ENCODE measurements at places on chromosomes 5 and 9. TPM values are rescaled to one million over a fixed set of nuclear protein-coding genes. Genes with fewer than 3 reads are reported as not detected.

GRCh38 chr9:126752881-126753670 is 51.8 kb upstream of the ZBTB43 start:
- no peak for DNase-seq

SLC31A2 gene
- polyA plus RNA-seq, result 1.6 TPM

GRCh38 chr5:148952097-148952867 is 110.6 kb downstream of the SH3TC2 start:
- DNase-seq, result no peak

DNA sequence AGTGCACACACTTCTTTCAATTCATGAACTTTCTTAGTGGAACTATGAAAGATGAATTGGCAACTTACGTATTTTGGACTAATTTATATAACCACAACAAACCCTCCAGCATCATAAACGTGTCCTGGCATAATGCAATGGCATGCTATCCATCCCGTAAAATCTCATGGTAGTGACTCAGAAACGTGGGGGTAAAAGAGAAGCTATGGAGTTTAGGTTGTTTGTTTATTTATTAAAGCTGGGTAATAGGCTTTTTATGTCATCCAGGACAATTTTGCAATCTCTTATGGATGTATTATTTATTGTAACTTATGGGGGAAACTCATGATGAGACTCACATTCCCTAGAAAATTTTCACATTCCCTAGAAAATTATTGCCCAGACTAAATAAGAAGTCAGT is 106.3 kb downstream of the GDA start:
- DNase-seq, result no peak

- no peak for DNase-seq
These were observed 217.2 kb downstream of the MEF2C start for GRCh38 chr5:88665750-88666215.

PCDHGA1 gene
- polyA plus RNA-seq, result not detected

GRCh38 chr5:93583768-93584595 is 960 bp downstream of the NR2F1 start:
- DNase-seq, result no peak

GRCh38 chr5:14777932-14778791 is 93.4 kb downstream of the ANKH start:
- no peak for DNase-seq

GRCh38 chr5:98414938-98415337 is 358.5 kb upstream of the RGMB start:
- DNase-seq, result no peak

DNA sequence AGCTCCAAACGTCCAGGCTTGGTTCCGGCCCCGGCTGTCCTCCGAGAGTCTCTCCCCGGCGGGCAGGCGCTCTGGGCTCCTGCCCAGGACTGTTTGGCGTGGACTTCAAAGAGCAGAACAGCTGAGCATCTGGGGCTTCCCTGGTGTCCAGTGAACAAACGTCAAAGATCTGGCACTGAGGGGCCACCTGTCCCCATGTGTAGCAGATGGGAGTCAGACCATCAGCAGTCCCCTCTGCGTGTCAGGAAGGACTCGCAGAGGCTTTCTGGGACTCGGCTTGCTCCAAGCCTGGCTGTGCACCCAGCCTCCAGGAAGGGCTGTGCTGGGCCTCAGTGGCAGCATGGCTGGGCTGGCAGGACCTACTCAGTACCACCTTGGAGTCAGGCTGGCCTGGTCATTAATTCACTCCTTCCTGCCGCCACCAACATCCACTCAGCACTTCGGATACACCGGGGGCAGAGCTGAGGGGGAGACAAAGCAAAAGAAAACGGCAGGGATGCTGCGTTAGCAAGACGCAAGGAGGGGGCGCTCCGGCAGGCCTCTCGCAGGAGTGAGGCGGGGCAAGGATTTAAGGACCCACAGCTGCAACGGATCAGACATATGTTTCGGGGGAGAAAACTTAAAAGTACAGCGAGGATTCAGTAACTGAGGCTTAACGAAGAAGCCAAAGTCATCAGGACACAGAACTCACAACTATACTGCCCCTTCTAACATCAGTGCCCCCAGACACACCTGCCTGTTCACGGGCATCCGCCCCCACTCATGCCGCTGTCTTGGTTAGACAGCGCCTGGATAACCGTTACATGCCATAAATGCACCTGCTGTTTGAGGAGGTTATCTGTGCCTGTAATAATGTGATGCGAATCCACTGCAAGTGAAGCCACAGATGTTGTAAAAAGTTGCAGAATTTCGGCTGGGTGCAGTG is 164.5 kb upstream of the PHYKPL start:
- no peak for DNase-seq

DNA sequence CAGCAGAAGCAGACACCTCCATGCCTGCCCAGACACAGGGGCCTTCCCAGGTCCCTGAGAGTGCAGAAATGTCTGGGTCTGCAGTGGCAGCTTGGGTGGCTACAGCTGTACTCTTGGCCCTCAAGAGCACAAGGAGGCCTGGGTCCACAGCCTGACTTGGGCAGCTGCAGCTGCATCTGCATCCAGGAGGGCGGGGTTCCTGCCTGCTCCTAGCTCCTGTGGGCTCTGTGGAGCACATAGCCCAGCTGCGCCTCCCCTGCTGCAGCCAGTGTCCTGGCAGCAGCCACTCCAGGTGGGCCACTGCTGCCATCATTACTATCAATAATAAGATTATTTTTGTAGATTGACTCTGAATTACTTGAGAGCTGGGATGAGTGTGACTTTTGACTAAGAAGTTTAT is 162.0 kb upstream of the PTCH1 start:
- DNase-seq, result no peak

CD14 gene
- 1.5 TPM for polyA plus RNA-seq

PCDHB3 gene
- polyA plus RNA-seq, result not detected

DNA sequence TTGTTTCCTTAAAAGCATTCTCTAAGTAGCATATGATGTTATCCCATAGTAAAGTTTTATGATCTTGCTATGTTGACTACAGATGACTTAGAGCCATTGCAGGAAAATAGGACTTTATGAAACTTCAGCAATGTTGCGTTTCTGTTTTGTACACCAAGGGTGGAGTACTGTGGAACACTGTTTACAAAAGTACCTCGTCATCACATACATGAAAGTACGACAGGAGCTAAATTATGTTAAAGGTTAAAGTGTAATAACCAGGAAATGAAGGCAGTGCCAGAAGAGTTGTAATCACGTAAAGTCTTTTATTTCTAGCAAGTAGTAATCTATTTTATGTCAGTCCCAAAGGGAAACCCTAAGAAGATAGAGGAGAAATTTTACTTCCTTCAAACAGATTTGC is 50.9 kb downstream of the C9orf85 start:
- DNase-seq, result no peak

EQTN gene
- not detected for polyA plus RNA-seq

- DNase-seq, result no peak
These were observed 261.5 kb downstream of the DTWD2 start for GRCh38 chr5:118726891-118727290.

DNA sequence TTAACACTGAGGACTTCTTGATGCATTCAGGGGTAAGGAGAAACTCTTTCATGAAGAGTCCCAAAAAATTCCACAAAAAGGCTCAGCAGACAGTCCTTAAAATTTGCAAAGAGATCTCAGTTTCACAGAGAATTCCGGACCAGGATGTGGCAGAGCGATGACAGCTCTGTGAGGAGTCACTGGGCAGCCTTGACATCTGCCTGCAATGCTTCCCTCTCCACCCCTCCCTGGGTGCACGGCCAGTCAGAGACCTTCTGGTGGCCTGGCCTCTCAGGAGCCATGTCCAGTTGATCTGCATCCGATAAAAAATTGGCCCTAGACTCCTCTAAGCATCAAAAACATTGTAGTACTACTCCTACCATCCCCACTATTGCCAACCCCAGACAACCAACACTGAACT is 76.8 kb downstream of the MACROH2A1 start:
- no peak for DNase-seq

GRCh38 chr5:132751971-132752580 is 4.8 kb downstream of the CCNI2 start:
- DNase-seq, result no peak
